ENCODE measurements at places on chromosomes 4 and X. TPM values are rescaled to one million over a fixed set of nuclear protein-coding genes. Genes with fewer than 3 reads are reported as not detected.

DNA sequence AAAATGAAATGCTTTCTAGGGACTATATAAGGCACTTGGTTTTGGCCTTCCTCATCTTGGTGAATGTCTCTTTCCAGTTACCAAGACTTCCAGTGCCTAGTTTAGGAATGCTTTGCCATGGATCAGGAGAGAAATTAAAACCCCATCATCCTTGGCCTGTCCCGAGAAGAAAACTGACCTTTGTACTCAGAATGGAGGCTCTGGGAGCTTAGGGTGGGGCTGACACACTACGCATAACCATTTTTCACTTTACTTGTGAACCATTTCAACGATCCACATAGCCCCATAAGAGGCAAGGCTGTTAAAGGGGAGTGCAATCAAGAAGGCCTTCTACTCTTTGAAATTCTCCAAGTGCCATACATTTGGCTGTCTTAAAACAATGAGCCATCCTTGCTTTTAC lies 26.7 kb upstream of the ZCCHC13 start:
- no peak for DNase-seq
- H3K4me3 ChIP-seq = no peak overlapping the region
- H3K27ac ChIP-seq = no peak overlapping the region
- peaks cover 40% of the 10 kb centered on the region for H3K36me3 ChIP-seq
- no peaks in the 10 kb centered on the region for H3K27me3 ChIP-seq

The DACH2 gene
- 0.23 TPM for total RNA-seq

The TLR3 gene
- total RNA-seq = 4.3 TPM

- H3K4me3 ChIP-seq = no peak overlapping the region
- H3K27me3 ChIP-seq = no peaks in the 10 kb centered on the region
- no peaks in the 10 kb centered on the region for H3K36me3 ChIP-seq
- H3K4me1 ChIP-seq = peaks cover 3% of the 10 kb centered on the region
- DNase-seq = no peak
Observed at GRCh38 chr4:37599092-37599790, 86.9 kb downstream of the RELL1 start.

GRCh38 chrX:54494166-54494988 lies 1.7 kb downstream of the FGD1 start:
- no peaks in the 10 kb centered on the region for H3K4me1 ChIP-seq
- peaks cover 3% of the 10 kb centered on the region for H3K27me3 ChIP-seq
- no peaks in the 10 kb centered on the region for H3K36me3 ChIP-seq
- no peak overlapping the region for H3K27ac ChIP-seq

DNA sequence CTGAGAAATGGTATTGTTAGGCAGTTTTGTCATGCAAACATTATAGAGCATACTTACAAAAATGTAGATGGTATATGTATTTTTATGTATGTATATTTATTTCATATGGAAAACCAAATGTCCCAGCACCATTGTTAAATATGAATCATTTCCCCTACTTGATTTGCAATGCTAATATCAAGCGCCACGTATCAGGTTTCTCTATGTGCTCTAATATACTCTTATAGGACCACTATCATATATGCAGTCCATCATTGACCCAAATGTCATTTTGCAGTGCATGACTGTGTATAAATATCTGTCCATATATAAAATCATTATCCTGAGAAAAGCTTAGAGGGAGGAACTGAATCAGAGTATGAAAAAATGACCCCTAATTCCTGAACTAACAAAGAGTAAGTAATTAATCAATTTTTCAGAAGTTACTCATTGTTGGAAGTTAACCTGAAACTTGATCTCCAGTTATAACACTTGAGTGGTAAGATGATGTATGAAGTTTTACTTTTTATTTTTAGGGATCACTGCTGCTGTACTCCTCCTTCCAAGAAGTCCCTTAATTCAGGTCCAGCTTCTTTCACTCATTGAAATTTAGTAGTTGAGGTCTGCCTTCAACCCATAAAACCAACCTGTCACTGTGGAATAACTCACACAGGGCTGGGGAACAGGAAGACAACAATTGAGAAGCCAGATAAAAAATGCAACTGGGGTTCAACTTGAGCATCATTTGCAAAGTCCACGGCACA lies 134.8 kb upstream of the LDB2 start:
- no peak overlapping the region for H3K27ac ChIP-seq
- no peaks in the 10 kb centered on the region for H3K27me3 ChIP-seq
- no peak overlapping the region for H3K4me3 ChIP-seq
- no peak for DNase-seq

DNA sequence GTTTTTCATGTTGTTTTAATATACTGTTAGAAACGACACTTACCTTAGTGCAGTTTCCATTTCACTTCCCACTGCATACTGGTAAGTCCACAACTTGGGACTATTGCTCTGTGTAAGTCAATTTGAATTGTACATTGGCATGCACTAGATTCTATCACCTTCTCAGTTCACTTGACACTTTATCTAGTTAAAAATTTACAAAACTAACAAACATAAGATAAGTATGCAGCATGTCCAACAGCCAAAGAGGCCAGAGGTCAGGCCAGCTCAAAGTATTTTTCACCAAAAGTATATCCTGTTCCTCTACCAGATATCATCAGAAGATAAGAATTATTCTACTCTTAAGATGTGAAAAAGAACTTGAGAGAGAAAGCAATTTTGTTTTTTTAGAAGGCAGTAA lies 75.9 kb downstream of the QRFPR start:
- no peaks in the 10 kb centered on the region for H3K27me3 ChIP-seq
- DNase-seq = no peak
- no peaks in the 10 kb centered on the region for H3K36me3 ChIP-seq
- no peak overlapping the region for H3K27ac ChIP-seq
- H3K4me3 ChIP-seq = no peak overlapping the region
- H3K4me1 ChIP-seq = no peaks in the 10 kb centered on the region

The PNMA5 gene
- total RNA-seq = not detected

GRCh38 chr4:44446801-44447562 lies 1.6 kb downstream of the KCTD8 start:
- H3K4me3 ChIP-seq = no peak overlapping the region
- H3K27me3 ChIP-seq = peaks cover 17% of the 10 kb centered on the region
- H3K27ac ChIP-seq = no peak overlapping the region
- H3K36me3 ChIP-seq = no peaks in the 10 kb centered on the region
- no peak for DNase-seq
- H3K4me1 ChIP-seq = peaks cover 21% of the 10 kb centered on the region

The GPR101 gene
- total RNA-seq = not detected

GRCh38 chr4:32112891-32113290 lies 1392.7 kb downstream of the PCDH7 start:
- H3K27me3 ChIP-seq = no peaks in the 10 kb centered on the region
- DNase-seq = no peak
- H3K4me1 ChIP-seq = no peaks in the 10 kb centered on the region
- H3K27ac ChIP-seq = no peak overlapping the region
- H3K4me3 ChIP-seq = no peak overlapping the region

The ESX1 gene
- total RNA-seq = not detected

The HEPH gene
- 2.4 TPM for total RNA-seq

The ALB gene
- total RNA-seq = 59,987 TPM

GRCh38 chr4:102230194-102230593 lies 115.1 kb downstream of the SLC39A8 start:
- H3K27ac ChIP-seq = no peak overlapping the region
- no peak overlapping the region for H3K4me3 ChIP-seq
- no peaks in the 10 kb centered on the region for H3K36me3 ChIP-seq
- no peak for DNase-seq

The NLGN4X gene
- 2.8 TPM for total RNA-seq

GRCh38 chr4:167129146-167129545 lies 105.1 kb downstream of the SPOCK3 start:
- no peaks in the 10 kb centered on the region for H3K36me3 ChIP-seq
- H3K27ac ChIP-seq = no peak overlapping the region
- H3K4me3 ChIP-seq = no peak overlapping the region
- no peaks in the 10 kb centered on the region for H3K27me3 ChIP-seq
- DNase-seq = no peak
- H3K4me1 ChIP-seq = no peaks in the 10 kb centered on the region

DNA sequence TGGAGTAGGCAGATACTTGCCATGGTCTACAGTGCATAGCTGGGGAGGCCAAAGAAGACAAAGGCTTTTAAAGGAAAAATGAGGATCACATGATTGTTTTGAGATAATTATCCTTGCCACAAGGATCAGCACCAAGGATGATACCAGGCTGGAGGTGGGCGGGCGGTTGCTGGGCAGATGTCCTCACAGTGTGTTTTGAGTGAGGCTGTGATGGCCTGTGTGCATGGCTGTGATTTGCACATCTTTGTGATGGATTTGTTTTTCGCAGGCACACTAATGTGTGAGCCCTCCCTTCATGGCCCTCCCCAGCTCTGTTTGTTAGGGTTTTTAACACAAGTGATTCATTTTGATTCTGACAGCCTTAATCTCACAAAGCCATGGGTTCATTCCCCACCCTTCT lies 46.8 kb downstream of the RGS12 start:
- H3K4me1 ChIP-seq = no peaks in the 10 kb centered on the region
- peak; percentile 10 for DNase-seq
- H3K36me3 ChIP-seq = no peaks in the 10 kb centered on the region

GRCh38 chrX:102712981-102713625 lies 855 bp downstream of the GPRASP2 start:
- H3K27ac ChIP-seq = peak overlapping the region; percentile 94
- H3K27me3 ChIP-seq = no peaks in the 10 kb centered on the region
- H3K4me3 ChIP-seq = peak overlapping the region; percentile 74
- H3K4me1 ChIP-seq = peaks cover 4% of the 10 kb centered on the region
- H3K36me3 ChIP-seq = no peaks in the 10 kb centered on the region
- peak; percentile 43 for DNase-seq

The ZFP42 gene
- not detected for total RNA-seq

DNA sequence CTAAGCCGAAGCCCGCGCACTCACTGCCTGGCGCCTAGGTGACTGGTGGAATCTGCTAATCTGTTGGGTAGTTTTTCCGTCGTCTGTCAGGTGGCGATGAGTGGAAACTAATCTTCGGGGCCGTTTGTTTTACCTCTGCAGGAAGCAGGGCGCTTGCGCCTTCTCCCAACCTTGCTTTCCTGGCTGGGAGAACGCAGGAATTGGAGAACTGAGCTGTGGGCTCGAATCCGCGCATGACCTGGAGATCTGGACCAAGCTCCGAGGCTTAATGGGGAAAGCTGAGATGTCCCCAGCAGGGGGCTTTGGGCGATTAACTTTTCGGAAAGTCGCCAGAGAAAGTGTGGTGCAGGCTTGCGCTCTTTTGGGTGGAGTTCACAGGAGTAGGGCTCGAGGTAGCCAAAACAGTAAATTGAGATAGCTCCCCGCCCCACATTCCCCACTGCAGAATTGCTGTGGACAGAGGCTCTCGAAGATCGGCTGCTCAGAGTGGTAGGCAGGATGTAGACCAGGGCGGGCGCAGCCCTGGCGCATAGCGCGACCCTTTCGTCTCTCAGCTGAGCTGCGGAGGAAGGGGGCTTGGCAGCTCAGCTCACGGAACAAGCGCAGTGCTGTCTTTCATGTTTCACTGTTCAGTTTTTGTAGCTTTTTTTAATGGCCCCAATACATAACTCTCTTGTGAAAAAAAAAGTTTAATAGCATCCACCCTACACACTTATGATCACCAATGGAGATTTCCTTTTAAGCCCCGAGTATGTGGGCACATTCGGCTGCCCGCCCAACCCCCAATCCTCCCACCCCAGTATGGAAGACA lies 2.7 kb upstream of the FGF5 start:
- peaks cover 17% of the 10 kb centered on the region for H3K4me1 ChIP-seq
- no peaks in the 10 kb centered on the region for H3K36me3 ChIP-seq
- peaks cover 4% of the 10 kb centered on the region for H3K27me3 ChIP-seq

The SULT1E1 gene
- 63.0 TPM for total RNA-seq

DNA sequence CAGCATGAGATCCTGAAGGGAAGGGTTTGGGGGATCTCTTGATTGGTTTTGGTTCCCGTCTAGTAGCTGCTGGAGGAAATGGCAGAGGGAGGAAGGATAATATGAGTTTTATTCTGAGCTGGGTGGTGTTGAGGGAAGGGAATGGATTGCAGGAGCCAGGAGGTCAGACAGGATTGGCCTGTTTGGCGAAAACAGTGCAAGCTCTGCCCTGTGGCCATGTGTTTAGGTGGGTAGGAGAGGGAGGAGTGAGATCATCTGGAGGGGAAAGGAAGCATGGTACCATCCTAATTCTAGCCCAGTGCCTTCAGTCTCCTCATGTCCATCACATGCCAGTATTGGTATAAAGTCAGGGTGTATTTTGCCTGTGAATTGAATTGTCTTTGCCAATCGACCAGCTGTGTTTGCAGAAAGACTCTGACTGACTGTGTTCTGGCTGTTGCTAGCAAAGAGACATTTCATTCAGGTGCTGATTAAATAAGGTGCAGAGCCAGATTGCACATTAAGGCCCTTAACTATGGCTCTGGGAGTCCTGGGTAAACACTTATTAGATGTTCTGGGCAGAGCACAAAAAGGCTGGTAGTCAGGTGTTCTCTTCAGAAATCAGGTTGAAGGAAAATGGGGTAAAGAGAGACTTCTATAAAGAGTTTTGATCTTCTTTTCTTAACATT lies 10.0 kb downstream of the TMEM164 start:
- DNase-seq = no peak
- H3K27ac ChIP-seq = no peak overlapping the region
- no peaks in the 10 kb centered on the region for H3K36me3 ChIP-seq
- no peaks in the 10 kb centered on the region for H3K4me1 ChIP-seq
- no peaks in the 10 kb centered on the region for H3K27me3 ChIP-seq

- H3K4me1 ChIP-seq = no peaks in the 10 kb centered on the region
- peaks cover 3% of the 10 kb centered on the region for H3K27me3 ChIP-seq
- DNase-seq = no peak
- no peak overlapping the region for H3K4me3 ChIP-seq
Observed at GRCh38 chr4:144366425-144366824, 225.9 kb upstream of the GYPA start.

- H3K4me1 ChIP-seq = no peaks in the 10 kb centered on the region
- no peaks in the 10 kb centered on the region for H3K27me3 ChIP-seq
- no peak for DNase-seq
- no peaks in the 10 kb centered on the region for H3K36me3 ChIP-seq
- H3K27ac ChIP-seq = no peak overlapping the region
Observed at GRCh38 chr4:85736571-85736970, 261.6 kb downstream of the ARHGAP24 start.

DNA sequence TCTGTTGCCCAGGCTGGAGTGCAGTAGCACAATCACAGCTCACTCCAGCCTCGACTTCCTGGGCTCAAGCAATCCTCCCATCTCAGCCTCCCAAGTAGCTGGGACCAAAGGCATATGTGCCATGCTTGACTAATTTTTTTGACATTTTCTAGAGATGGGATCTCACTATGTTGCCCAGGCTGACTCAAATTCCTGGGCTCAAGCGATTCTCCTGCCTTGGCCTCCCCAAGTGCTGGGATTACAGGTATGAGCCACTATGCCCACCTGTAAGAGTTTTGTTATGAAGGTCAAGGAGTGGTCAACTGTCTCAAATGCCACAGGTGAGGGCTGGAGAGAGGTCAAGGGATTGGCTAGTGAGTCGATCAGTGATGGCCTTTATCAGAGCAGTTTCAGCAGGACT lies 32.5 kb downstream of the TMEM150C start:
- no peak for DNase-seq
- H3K36me3 ChIP-seq = no peaks in the 10 kb centered on the region
- H3K4me3 ChIP-seq = no peak overlapping the region
- H3K27me3 ChIP-seq = no peaks in the 10 kb centered on the region
